A673 (cell line): ENCODE measurements at places on chromosomes 3 and 15.

- DNase-seq = peak; percentile 89
Measured at GRCh38 chr3:134308350-134308891, 57.8 kb upstream of the RYK start.

DNA sequence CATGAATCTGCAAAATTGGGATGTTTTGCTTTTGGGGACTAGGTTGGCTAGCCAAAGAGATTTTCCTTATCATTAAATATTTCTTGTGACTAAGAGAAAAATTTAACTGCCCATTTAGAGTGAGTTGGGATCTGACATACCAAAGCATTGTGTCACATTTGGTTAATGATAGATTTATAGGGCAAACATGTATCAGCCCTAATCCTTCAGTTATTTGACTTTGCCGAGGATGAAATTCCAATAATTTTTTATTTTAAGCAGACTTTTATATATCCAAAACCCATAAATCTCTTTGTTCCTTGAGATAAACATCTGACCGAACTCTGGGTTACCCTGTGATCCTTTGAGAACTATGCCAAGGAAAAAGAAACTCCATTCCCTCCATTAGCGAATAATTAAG lies 218.9 kb downstream of the CDIN1 start:
- no peak for DNase-seq

GRCh38 chr3:127955728-127956127 lies 40.7 kb downstream of the KBTBD12 start:
- no peak for DNase-seq

DNA sequence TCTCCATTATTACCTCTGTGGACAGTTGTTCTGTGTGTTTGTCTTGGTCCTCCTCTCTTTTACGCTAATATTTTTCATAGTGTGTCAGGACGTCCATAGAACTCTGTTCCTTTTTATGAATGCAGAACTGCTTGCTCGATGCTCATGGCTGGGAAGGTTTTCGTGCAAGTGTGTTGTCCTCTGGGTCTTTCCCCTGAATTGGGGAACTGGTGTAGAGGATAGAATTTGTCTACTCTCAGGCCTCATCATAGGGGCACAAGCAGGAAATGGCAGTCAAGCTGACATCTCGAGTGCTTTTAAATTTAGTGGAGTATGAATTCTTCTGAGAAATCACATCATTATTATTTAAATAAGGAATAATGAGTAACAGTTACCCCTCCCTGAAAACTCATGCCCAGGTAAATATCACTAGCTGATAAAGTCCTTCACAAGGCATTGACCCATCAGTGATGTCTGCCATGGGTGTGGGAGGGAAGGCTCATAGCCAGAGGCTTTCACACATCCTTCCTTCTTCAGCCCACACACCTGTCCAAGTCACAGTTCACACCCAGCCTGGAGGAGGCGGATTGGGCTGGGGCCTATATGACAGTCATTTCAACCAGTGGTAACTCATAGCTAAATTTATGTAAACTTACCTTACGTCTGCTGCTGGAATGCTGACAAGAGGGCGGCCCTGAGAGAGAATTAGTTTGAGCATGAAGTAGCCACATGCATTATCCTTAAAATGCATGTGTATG lies 226.1 kb downstream of the PLCL2 start:
- DNase-seq = no peak

- DNase-seq = no peak
Measured at GRCh38 chr15:80268101-80268500, 16.1 kb upstream of the CTXND1 start.

GRCh38 chr3:10504171-10505049 lies 976 bp downstream of the ATP2B2 start:
- no peak for DNase-seq

- no peak for DNase-seq
Measured at GRCh38 chr3:30156586-30157498, 449.6 kb upstream of the TGFBR2 start.
